ENCODE measurements at places on chromosomes 2 and 18. TPM values are rescaled to one million over a fixed set of nuclear protein-coding genes. Genes with fewer than 3 reads are reported as not detected.

CDKL4 gene
- total RNA-seq, result not detected

CAVIN2 gene
- total RNA-seq, result 4.9 TPM

DLX2 gene
- 0.92 TPM for total RNA-seq

HOXD4 gene
- not detected for total RNA-seq

PARD3B gene
- 1.6 TPM for total RNA-seq

TCF23 gene
- total RNA-seq, result not detected
